ENCODE measurements at places on chromosomes 4 and X.

DNA sequence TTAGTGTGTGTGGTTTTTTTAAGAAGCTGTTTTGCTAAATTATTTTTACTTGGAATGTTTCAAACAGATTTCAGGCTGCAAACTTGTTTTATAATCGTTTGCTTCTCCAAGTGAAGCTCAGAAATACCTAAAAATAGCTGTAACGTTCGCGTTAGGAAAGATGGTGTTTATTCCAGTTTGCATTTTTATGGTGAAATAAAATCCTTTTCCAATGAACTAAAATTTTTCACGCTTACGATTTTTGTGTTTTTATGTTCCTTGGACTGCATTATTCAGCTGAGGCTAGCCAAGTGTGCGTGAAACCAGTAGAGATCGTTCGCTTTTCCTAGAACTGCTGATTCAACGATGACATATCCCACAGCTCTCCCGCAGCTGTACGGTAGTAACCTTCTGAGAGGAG is 10.9 kb downstream of the AKAP17A start:
- no peak for DNase-seq

GRCh38 chr4:172983014-172983413 is 185.6 kb upstream of the GALNT7 start:
- no peak for DNase-seq

GRCh38 chr4:74734995-74735394 is 59.3 kb downstream of the BTC start:
- no peak for DNase-seq

GRCh38 chrX:154758696-154759095 is 4.0 kb upstream of the DKC1 start:
- DNase-seq, result no peak

- no peak for DNase-seq
These were observed 85.1 kb downstream of the USP46 start for GRCh38 chr4:52574036-52574435.

DNA sequence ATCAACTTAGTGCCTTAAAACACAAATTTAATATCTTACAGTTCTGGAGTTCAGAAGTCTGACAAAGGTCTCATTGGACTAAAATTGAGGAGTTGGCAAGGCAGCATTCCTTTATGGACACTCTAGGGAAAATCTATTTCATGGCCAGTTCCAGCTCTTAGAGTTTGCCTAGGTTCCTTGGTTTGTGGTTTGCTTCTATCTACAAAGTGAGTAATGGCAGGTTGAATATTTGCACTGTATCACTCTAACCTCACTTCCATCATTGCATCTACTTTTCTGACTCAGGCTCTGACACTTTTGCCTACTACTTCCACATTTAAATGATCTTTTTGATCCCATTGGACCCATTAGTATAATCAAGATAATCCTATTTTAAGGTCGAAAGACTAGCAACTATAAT is 64.7 kb upstream of the PCDH10 start:
- no peak for DNase-seq

DNA sequence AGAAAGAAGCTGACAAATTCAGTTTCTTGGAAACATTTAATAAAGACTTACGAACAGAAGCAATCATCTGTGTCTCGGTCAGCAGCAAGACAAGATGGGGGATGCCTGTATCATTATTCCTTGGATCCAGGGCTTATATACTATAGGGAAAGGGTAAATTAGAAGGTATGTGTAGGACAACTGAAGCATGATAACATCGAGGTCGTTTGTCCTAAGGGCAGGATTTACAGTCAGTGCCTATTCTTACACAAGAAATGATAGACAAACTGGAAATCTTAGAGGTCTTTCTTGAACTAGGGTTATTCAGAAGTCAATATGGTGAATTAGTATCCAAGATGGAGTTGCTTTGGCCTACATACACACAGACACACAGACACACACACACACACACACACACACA is 553.0 kb downstream of the STPG2 start:
- DNase-seq, result no peak

DNA sequence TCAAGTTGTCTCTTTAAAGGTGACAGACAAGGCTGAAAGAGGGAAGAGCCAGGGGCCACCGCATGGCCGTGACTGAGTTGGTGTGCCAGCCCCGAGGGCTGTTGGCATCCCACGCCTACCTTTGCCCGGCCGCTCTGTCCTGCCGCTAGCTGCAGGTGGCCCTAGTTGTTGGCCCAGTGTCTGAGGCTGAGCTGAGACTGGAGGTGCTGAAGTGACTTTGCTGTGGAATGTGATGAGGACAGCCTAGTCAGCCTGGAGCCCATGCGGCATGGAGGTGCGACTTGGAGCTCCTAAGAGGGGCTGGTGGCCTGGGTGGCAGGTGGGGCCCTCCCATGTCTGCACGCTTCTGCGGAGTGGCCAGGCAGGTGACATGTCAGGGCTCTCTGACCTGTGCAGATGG is 6.6 kb downstream of the TADA2B start:
- no peak for DNase-seq

GRCh38 chr4:8131826-8132225 is 26.8 kb downstream of the ABLIM2 start:
- no peak for DNase-seq

GRCh38 chr4:184361443-184361842 is 112.9 kb downstream of the IRF2 start:
- no peak for DNase-seq

GRCh38 chr4:20831746-20832145 is 131.5 kb downstream of the PACRGL start:
- DNase-seq, result no peak

DNA sequence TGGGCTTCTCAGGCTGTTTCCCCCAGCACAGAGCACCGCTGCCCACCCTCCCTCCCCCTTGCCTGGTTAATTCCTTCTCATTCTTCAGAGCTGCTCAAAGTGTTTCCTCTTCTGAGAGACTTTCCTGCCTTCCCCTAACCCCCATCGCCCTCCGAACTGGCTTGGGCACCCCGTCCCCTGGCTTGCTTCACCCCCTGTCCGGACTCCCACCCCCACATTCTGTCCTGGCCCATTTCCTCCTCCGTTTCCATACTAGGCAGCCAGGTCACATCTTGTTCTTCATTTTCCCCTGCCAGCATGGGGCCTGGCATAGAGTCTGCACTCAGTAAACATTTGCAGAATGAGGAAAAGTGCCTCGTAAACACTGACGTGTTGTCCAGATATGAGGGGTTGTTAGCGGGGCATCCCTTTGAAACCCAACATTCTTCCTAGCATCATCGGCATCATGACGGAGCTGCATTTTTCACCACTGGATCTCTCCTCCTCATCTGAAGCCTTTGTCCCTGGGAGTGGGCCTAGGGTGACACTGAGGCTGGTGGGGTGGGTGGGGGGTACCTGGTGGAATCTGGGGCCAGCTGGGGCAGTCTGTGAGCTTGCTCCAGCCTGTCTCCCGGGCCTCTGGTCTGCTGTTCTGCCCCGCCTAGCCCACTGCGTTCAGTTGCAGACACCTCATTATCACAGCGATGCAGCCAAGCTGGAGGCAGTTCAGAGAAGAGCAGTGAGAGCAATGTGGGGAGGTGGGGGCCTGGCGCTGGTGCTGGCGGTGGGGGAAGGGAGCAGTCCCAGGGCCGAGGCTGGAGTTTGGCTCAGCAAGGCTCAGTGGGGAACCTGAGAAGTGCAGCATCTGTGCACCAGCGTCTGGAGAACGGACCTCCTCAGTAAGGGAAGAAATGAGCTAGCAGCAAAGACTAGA is 149.4 kb upstream of the PJA1 start:
- DNase-seq, result no peak

DNA sequence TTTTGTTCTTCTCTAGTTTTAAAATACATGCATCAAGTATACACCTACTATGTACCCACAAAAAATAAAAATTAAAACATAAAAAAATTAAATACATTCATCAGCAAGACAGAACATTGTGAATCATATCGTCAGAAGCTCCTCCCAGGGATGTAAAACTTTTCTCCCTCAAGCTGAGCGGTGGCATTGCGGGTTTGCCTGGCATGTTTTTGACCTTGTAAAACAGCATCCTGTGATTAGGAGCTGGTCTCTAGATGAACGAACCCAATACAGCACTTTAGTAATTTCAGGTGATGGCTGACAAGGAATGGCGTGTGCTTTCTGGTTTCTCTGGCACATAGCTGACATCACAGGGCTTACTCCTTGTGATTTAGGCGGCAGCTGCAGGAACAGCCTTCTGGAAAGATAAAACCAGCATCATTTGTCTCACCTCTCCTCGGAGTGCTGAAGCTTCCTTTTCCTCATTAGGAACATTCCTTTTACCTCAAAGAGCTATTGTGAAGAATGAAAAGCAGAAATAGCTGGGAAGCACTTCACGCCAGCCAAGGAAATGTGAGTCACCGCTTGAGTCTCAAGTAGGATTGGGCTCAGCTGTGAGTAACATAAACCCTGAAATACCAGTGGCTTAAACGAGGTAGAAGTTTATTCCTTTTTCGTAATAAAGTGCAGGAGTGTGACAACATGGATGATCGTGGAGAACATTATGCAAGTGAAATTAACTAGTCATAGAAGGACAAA is 44.3 kb downstream of the NYX start:
- DNase-seq, result no peak

DNA sequence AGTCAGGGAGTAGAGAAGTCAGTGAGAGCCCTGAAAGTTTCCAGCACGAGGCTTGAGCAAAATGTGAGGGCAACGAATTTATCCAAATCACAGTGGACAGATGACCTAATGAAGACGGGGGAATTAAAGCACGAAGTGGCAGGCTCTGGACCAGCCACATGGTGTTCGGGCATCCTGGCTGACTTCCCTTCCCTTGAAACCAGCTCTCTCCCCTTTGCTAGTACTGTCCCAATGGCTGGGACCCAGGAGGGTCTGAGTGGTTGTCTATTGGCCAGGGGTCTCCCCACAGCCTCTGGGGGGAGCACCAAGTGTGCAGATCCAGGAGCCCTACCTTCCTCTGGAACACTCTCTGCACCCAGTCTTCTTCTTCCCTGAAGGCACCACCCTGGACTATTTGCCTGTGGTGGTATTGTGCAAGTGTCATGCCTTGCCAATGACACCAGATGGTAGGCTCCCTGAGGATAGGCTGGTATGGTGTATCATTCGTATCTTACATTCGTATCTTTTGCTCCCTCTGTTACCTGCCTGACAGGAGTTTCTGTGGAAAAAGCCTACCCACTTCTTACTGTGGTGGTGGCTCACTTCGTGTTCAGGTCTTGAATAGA is 2.1 kb downstream of the APLN start:
- no peak for DNase-seq

DNA sequence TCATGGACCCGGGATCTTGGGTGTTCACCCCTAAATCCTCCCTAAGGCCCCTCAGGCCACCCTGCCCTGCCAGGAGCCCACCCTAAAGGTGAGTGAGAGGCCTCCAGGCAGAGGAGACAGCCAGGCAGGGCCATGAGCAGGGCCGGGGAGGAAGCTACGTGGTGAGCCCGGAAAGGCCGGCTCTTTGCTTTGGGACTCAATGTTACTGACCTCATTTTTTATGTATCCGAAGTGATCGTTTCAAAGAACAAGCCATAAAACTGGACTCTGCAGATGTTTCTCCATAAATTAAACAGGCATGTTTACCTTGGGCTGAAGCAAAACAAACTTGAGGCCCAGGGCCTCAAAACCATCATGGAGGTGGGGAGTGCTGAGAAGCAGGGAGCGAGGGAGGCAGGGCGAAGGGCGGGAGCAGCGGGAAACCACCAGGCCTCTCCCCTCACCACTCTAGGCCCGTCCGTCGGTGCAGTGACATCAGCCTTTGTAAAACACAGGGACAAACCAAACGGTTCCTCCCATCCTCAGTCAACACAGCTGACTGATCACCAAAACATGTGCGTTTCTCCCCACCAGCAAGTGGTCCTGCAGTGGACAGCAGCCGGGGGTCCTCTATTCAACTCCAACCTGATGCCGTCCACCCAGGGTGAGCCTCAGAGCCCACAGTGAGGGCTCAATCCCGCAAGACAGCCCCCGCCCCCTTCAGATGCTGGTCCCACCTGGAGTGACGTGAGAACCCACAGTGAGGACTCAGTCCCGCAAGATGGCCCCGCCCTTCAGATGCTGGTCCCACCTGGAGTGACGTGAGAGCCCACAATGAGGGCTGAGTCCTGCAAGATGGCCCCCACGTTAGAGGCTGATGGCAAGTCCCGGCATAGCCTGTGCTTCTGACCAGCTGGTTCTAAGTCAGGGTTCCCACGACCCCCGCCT is 102.9 kb upstream of the LRPAP1 start:
- no peak for DNase-seq

- DNase-seq, result no peak
These were observed 578.6 kb downstream of the SPOCK3 start for GRCh38 chr4:166655705-166656104.

- no peak for DNase-seq
These were observed 8.1 kb downstream of the SH3BP2 start for GRCh38 chr4:2800691-2801596.

Measured in stimulated activated effector memory CD8-positive, alpha-beta T cell treated with anti-CD3 and anti-CD28 coated beads, Interleukin-12 subunit alpha, Interleukin-12 subunit beta, amount 100 ng/mL, for 72 hours (primary cell).